LHCN-M2 (cell line): ENCODE measurements at places on chromosomes 6 and 20. TPM values are rescaled to one million over a fixed set of nuclear protein-coding genes. Genes with fewer than 3 reads are reported as not detected.
A peak's percentile ranks its signal among the peaks of the same experiment; 100 is the strongest.

DNA sequence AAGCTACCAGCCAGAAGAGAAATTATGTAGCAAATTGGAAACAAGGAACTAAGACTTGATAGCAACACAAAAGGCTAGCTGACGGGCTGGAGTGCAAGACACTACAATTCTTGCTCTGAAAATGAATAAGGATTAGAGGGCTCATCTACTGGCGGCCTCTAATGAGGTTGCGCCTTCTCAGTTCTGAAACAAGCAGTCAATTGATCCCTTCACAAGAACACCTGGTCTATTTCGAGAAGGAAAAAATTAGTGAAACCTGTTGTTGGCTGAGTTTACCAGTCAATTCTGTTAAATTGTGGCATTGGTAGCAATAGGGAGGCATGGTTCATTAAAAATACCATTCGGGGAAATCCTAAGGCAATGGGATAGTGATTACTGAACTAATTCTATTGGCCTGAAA lies 74.8 kb upstream of the JARID2 start:
- DNase-seq, result no peak

DNA sequence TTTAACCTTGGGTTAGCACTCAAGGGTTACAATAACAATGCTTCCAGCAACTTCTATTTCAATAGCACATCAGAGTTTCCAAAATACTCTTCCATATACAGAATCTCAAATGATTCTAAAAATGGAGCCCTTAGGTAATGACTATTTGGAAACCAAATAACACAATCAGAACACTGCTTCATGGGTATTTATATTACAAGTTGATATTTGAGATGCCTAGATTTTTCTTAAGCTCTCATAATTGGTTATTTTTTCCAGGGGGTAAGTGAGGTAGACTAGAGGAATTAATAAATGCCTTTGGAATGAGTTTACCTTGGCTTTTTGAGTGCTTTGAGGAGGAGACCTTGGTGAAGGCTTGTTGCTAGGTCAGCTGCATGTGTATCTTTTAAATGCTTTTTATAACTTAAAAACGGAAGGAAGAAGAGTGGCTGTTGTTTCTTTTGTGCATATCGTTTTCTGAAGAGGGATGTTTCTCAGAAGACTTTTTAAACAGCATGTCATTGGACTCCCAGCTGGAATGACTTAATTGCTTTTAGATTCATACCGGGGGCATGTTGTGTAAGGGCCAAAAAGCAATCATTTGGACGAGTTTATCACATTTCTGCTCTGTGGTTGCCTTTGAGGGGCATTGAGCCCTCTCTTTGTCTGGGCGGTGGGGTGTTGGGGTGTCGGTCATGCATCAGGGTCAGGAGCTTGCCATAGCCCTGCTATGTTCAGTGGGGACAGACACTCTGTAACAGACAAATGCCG lies 186.0 kb downstream of the DTNBP1 start:
- no peak for DNase-seq

DNA sequence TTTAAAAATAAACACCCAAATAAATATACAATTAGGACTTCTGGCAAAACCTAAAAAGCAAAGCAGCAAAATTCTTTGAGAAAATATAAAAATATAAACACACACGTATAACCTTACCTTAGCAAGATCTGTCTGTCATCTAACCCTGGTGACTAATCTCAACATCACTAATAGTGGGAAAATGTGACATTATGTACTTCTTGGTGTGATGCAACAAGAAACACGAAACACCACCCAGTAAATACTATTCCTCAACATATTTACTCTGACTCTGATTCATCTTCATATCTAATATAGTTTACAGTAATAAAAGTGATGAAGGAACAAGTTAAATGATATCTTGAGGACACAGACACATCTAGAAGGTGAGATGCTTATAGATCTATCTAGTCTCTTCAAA lies 332.6 kb upstream of the MANEA start:
- no peak for DNase-seq

DNA sequence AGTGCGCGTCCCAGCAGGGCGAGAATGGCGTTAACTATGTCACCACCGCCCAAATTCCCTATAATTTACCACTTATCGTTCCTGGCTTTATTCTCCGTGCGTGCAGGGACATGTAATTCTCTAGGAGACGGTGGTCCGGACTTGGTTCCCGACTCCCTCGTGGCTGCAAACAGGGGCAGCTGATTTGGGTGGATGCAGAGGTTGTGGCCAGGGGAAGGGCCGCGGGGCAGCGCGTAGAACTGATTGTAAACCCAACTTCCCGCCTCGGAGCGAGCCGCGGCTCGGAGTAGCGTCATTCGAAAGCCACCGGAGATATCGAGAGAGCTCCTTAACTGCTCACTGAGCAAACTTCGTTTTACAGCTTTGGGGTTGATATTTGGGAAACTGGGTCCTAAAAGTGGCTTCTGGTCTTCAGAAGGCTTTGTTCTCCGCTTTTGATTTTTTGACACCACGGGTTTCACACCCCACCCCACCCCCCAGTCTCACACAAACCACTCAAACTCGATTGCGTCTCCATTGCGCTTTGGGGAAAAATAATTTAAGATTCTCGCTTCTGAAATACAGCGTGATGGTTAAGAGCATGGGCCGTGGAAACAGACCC lies 17.5 kb upstream of the ZSCAN9 start:
- peak; percentile 52 for DNase-seq

DNA sequence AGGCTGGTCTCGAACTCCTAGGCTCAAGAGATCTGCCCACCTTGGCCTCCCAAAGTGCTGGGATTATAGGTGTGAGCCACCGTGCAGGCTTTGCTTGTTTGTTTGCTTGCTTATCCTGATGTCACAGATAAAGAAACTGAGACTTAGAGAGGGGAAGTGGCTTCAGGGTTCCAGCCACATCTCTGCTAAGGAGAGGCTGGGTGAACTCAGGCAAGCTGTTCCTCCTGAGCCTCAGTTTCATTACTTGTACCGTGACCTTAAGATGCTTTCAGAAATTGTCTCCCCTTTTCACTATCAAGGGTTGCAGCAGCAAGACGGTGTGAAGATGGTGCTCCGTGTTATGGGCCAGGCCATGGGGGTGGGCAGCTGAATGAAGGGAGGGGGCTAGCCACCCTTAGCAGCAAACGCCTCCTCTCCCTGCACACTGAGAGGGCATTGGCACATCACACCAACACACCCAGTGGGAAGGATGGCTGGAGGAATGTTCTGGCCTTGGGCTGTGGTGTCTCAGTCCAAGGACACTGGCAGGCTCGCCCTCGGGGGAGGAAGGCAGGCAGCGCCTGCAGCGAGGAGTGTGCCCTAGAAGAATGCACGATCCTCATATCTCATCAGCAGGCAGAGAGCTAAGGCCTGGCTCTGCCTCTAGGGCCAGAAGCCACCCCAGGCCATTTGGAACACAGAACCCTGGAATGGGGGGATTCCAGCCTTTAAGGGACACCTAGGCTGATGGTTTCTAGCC lies 48.2 kb upstream of the TLDC2 start:
- no peak for DNase-seq

Gene LY6G6C
- 0.51 TPM in 1 of 2 replicates, not detected in the other for total RNA-seq
